Bone marrow (tissue), 2 donors: ENCODE measurements at places on chromosomes 11 and 22.

DNA sequence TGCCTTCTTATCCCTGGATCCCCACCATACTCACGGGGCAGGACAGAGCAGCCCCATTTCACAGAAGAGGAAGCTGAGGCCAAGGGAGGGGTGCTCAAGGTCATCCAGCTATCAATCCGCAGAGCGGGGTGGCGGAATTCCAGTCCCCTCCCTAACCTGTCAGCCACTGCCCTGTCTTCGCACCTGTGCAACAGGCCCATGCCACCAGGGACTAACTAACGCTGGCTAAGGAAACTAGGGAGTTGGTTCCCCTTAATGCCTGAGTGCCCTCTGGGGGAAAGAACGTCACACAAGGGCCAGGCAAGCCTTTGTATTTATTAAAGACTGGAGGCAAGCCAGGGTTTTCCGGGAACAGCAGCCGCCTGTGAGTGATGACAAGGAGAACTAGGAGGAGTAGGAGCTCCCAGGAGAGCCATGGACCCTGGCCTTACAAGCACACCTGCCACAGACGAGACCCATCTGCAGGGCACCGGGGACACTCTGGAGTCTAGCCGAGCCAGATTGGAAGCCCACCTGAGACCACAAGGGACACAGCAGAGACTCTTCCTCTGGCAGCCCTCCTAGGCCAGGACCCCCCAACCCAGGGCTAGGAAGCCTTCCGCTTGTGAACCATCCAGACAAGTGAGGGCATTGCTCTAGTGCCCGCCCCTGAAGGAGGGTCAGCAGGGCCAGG is 64.4 kb downstream of the MYH9 start:
- DNase-seq, result no peak

DNA sequence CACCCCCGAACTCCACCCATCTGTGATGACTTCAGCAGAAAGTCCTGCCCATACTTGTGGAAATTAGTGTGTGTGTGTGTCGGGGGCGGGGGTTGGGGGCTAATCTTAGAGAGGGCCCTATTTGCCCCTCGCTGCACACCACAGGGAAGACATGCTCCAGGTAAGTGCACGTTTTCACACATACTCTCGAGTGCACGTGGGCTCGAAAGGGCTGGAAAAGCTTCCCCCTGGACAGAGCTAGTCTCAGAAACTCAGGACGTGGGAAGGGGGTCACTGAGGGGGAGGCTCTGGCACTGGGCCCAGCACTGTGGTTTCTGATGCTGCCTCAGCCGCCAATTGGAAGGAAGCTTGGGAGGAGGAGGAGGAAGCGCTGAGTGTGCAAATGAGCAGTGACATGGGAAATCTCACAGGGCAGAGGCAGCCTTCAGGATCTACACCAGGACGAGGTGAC is 40.7 kb upstream of the CD82 start:
- no peak for DNase-seq

DNA sequence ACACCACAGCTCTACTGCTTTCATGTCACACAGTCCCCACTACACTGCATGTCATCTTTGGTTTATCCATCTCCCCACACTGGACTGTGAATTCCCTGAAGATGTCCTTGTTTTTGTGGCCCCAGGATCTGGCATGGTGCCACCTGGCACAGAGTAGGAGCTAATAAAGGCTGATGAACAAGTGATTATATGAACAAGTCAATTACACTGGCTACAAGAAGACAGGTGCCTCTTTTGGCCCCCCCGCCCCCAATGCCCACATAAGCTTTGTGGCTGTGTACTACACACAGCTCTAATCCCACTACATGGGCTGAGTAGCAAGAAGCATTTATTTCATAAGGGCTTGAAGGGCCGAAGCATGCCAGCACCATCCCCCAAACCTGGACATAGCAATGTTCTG is 24.7 kb downstream of the PLEKHA7 start:
- DNase-seq, result no peak

- no peak for DNase-seq
These were observed 61.8 kb downstream of the FBLN1 start for GRCh38 chr22:45564349-45565030.

GRCh38 chr11:130897262-130898182 is 18.8 kb downstream of the SNX19 start:
- no peak for DNase-seq

DNA sequence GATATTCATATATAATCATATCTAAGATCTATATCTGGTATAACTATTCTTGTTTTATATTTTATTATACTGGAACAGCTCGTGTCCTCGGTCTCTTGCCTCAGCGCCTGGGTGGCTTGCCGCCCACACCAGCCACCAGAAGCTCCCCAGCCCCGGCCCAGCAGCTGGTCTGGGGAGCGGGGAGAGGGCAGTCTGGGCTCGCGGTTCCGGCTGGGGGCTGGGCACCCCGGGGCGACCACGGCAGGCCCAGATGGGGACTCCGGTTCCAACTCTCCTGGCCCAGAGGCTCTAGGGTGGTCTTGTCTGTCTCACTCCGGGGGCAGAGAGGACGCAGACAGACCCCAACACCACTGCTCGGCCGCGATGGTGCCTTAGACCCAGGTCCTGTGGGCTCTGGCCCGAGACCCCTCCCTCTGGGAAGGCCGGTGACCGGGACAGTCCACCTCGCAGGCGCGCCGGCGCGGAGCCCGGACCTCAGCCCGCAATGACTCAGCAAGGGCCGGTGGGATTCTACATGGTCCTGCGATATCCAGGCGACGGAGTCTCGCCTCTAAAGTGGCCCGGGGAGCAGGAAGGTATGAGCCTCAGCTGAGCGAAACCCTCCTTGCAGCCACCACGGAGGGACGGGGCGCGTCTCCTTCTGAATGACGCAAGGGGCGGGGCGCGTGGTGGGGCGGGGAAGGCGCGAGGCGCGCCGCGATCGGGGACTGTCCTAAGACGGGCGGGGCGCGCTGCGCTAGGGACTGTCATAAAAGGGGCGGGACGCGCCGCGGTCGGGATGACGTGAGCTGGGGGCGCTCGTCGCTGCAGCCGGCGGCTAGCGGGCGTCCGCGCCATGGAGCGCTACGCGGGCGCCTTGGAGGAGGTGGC is at the start of gene DGCR6:
TSS of gene DGCR6 (plus strand) at position 781 of the 870 bp plus-strand sequence. CDS start at position 836, 55 bp downstream.
- DNase-seq, result no peak

DNA sequence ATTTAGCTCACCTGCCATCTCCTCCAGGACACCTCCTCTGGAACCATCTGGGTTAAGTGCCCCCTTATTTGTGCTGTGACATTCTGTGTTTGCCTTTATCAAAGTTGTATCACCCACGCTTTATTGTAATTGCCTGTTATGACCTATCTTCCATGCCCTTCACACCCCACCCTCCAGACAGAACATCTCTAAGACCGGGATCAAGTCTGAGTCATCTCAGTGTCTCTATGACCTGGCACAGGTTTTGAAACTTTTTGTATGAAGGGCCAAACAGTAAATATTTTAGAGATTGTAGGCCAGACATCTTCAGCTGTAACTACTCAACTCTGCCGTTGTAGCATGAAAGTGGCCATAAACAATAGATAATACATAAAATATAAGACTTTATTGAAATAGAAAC is 161.8 kb downstream of the SPON1 start:
- no peak for DNase-seq

DNA sequence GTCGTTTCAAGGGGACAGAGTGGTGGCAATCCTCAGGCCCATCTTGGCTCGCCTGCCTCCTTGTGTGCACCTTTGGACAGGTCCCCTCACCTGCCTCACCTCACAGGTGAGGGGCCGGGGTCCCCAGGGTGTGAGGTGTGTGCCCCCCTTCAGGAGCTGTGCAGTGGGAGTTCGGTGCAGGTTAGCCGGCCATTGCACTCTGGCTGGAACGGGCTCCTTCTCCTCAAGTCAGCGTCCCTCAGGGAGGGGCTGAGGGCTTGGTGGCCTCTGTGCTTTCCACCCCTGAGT is 269.1 kb downstream of the TBC1D22A start:
- no peak for DNase-seq

GRCh38 chr11:4443232-4443891 is 5.7 kb upstream of the OR52K2 start:
- DNase-seq, result no peak
